ENCODE measurements at places on chromosomes 11 and 22. TPM values are rescaled to one million over a fixed set of nuclear protein-coding genes. Genes with fewer than 3 reads are reported as not detected.

Gene OR56A1
- total RNA-seq: not detected

Gene TMEM191C
- total RNA-seq: 3.1 TPM

Gene DEUP1
- not detected for total RNA-seq

Gene SCUBE1
- total RNA-seq: 3.9 TPM

Gene PRR33
- not detected for total RNA-seq

Gene TKFC
- 156 TPM for total RNA-seq

Gene C11orf91
- total RNA-seq: 0.54 TPM

Gene PKP3
- 157 TPM for total RNA-seq

Gene DGCR2
- 42.9 TPM for total RNA-seq

Gene PYGM
- 1.7 TPM for total RNA-seq

DNA sequence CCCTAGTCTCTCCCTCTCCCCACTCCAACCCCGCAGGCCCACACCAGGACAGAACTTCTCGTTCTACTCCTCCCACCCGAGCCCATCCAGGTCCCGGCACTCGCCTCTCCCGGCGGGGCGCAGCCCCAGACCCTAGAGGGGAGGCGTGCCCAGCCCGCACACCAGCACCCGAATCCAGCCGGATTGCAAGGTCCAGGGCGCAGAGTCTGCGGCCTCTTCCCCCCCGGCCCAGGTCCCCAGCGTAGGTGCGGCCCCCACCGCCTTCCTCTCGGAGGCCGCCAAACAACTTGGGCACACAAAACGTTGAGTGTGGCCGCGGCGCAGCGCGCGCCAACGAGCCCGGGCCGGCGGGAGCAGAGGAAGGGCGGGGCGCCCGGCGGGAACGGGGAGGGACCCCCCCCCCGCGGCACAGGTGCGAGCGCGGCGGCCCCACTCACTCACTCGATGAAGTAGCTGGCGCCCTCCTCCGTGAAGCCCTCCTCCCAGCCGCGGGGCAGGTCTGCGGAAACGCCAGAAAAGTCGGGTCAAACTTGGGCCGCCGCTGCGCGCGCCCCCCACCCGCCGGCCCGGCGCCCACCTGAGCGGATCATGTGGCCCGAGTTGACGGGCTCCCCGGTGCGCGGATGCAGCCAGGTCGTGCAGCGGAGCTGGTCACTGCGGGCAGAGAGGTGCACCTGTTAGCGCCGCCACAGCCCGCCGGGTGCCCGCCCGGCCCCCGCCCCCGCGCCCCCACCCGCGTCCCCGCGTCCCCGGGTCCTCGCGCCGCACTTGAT, 480 bp downstream of the PLEKHA7 start:
- DNase-seq: no peak
- peak overlapping the region; percentile 65 for H3K4me3 ChIP-seq
- H3K4me1 ChIP-seq: peaks cover 15% of the 10 kb centered on the region
- no peaks in the 10 kb centered on the region for H3K27me3 ChIP-seq
- H3K27ac ChIP-seq: no peak overlapping the region

- H3K4me3 ChIP-seq: no peak overlapping the region
- no peak overlapping the region for H3K27ac ChIP-seq
- peaks cover 4% of the 10 kb centered on the region for H3K4me1 ChIP-seq
- DNase-seq: no peak
Measured at GRCh38 chr11:67280788-67281551, 8.1 kb upstream of the ANKRD13D start.

DNA sequence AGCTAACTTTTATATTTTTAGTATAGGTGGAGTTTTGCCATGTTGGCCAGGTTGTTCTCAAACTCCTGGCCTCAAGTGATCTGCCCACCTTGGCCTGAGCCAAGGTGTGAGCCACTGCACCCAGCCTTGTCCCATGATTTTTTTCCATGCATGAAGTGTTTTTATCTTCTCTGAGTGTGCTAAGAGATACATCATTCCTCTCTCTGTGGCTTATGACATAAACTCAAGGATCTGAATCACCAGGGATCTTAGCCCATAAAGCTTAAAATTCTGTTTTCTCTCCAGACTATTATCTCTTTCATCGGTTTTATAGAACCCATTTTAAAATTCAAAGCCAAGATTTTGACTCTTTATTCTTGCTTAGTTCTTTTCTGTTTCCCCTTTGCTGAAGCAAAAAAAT, 48.4 kb upstream of the C11orf58 start:
- H3K27ac ChIP-seq: no peak overlapping the region
- no peak for DNase-seq
- H3K4me3 ChIP-seq: no peak overlapping the region
- H3K4me1 ChIP-seq: no peaks in the 10 kb centered on the region

DNA sequence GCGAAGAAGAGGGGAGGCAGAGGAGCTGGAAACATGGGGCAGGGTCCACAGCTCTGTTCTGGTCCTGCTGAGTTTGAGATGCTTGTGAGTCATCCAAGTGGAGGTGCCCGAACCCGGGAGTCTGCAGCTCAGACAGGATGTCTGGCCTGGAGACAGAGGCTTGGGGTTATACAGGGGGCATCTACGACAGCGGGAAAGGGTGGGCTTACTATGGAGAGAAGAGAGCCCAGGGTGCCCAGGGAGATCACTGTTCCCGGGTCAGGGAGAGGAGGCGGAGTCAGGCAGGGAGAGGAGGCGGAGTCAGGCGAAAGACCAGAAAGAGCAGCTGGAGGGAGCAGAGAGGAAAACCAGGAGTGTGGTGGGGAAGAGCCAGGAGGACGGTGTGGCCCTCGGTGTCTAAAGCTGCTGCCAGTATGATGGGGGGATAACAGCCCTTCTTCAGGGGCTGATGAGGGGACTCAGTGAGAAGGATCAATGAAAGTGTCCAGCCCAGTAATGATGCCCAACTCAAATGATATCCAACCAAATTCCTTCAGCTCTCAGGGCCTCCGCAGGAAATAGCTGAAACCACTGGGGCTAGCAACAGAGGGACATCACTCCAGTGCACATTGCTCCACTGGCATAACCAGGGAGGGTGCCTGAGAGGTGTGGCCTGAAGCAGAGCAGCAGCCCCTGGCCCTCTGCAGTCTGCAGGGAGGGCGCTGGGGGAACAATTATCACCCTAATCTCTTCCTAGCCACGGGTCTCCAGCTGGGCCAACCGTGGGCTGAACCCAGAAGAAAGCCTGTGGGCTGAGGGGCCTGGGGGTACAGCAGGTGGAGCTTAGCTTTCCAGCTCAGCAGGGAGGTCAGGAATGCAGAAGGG, 2.6 kb upstream of the LTBP3 start:
- peaks cover 68% of the 10 kb centered on the region for H3K4me1 ChIP-seq
- no peak for DNase-seq
- peak overlapping the region; percentile 68 for H3K4me3 ChIP-seq
- no peaks in the 10 kb centered on the region for H3K27me3 ChIP-seq
- no peaks in the 10 kb centered on the region for H3K36me3 ChIP-seq
- H3K27ac ChIP-seq: peak overlapping the region; percentile 99

DNA sequence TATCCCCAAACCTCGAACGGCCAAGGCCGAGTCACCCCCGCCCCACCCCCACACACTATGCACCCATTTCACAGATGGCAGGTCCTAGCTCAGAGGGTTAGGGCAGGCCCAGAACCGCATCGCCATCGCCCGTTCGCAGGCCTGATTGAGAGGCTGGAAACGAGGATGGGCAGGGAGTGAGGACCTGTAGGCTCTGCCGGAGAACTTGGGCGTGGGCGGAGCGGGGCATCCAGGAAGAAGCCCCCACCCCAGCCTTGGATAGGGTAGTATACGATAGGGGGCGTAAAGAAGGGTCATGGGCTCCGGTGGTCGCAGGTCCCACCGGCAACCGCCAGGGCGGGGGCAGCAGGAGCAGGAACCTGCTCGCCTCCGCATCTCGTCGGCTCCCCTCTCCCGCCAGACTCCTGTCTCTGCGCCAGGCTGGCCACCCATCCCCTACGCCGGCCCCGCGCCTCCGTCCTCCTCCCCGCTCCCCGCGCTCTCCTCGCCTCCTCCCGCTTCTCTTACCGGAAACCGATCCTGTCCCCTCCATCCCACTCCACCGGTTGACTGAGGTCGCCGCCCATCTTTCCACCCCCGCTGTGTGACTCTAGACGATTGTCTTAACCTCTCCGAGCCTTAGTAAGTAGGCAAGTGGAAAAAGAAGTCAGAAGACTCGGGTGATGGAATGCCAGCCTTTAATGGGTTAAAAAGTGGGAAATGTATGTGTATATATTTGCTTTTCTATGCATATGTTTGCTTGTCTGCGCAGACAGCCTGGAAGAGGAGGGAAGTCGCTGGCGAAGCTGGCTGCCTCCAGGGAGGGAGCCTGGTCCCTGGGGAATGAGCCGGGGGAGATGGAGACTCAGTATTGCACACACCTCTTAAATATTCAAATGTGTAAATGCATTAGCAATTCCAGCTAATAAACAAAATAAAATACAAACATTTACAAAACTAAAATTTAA, 52.8 kb downstream of the CYTH4 start:
- peak overlapping the region; percentile 69 for H3K27ac ChIP-seq

GRCh38 chr11:66287211-66287888, 1.6 kb downstream of the YIF1A start:
- H3K27me3 ChIP-seq: no peaks in the 10 kb centered on the region
- peaks cover 44% of the 10 kb centered on the region for H3K4me1 ChIP-seq
- H3K27ac ChIP-seq: no peak overlapping the region
- DNase-seq: no peak
- no peaks in the 10 kb centered on the region for H3K36me3 ChIP-seq

DNA sequence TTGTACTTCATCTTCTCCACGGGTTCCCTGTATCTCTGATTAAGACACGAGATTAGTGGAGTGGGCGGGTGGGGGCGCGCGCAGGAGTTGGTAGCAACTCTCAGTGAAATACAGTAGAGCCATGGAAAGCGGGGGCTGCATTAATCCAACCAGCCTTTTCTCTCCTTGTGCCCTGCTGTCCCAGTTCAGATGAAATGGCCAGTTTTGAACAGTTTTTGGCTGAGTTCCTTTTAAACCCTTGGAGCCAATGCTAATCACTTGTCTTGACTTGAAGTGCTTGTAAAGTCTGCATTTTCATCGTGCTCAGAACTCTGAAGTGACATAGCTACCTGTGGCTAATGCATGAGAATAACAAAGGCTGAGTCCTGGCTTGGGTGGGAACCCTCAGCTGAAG, 734 bp upstream of the TMEM123 start:
- H3K4me1 ChIP-seq: peaks cover 9% of the 10 kb centered on the region
- DNase-seq: no peak
- H3K27ac ChIP-seq: peak overlapping the region; percentile 82
- H3K4me3 ChIP-seq: peak overlapping the region; percentile 95
- H3K36me3 ChIP-seq: peaks cover 2% of the 10 kb centered on the region

- H3K27me3 ChIP-seq: no peaks in the 10 kb centered on the region
- DNase-seq: peak; percentile 86
- H3K27ac ChIP-seq: no peak overlapping the region
- H3K4me3 ChIP-seq: no peak overlapping the region
- peaks cover 5% of the 10 kb centered on the region for H3K4me1 ChIP-seq
- no peaks in the 10 kb centered on the region for H3K36me3 ChIP-seq
Measured at GRCh38 chr11:46315033-46315738, 32.1 kb upstream of the DGKZ start.

DNA sequence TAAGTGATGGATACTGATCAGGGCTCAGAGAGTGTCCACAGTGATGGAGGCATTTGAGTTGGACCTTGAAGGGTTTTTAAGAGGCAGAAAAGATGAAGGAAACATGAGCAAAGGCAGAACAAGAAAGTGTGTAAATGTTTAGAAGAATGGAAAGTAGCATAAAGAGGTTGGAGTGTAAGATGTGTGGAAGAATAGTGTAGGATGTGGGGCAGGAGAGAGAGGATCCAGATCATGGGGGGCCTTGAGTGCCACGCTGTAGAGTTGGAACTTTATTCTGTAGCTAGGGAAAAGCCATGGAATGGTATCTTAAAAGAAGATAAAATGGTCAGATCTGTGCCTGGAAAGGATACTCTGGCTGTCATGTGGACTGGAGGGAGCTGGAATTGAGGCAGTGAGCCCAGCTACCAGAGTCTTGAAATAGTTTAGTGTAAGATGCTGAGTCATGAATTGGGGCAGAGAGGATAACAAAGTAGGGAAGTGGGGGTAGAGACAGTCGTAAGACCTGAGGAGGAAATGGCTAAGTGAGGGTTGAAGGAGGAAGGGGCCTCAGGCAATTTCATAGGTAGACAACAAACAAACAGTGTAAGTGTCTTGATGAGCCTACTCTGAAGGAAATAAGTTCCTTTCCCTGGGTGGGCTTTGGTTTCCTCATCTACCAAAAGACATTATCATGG, 6.7 kb downstream of the KCNE3 start:
- H3K27me3 ChIP-seq: no peaks in the 10 kb centered on the region
- 0 out of 2 replicates have a peak, but pooled peaks cover 2% of the 10 kb centered on the region for H3K4me1 ChIP-seq
- no peaks in the 10 kb centered on the region for H3K36me3 ChIP-seq
- no peak overlapping the region for H3K4me3 ChIP-seq
- H3K27ac ChIP-seq: no peak overlapping the region

GRCh38 chr11:2154195-2154585, 6.8 kb downstream of the INS start:
- H3K27ac ChIP-seq: no peak overlapping the region
- H3K27me3 ChIP-seq: no peaks in the 10 kb centered on the region
- no peak overlapping the region for H3K4me3 ChIP-seq
- no peak for DNase-seq
- no peaks in the 10 kb centered on the region for H3K4me1 ChIP-seq

All from HCT116 (cell line).